ENCODE measurements at places on chromosomes 16 and 17.

DNA sequence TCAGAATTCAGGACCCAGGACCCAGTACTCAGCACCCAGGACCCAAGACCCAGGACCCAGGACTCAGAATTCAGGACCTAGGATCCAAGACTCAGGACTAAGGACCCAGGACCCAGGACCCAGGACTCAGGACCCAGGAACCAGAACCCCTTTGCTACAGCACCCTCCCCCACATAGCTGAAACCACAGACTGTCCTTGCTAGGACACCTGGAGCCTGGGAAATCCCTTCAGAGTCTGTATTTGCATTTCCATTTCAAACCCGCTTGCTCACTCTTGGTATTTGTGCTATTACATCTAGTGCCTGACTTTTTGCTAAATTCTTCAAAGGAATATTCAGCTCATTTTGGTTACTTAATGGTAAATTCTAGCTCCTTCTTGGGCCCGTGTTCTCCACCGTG, 275.8 kb upstream of the MAF start:
- DNase-seq: no peak

- no peak for DNase-seq
These were observed 37.2 kb downstream of the C16orf82 start for GRCh38 chr16:27103954-27104353.

DNA sequence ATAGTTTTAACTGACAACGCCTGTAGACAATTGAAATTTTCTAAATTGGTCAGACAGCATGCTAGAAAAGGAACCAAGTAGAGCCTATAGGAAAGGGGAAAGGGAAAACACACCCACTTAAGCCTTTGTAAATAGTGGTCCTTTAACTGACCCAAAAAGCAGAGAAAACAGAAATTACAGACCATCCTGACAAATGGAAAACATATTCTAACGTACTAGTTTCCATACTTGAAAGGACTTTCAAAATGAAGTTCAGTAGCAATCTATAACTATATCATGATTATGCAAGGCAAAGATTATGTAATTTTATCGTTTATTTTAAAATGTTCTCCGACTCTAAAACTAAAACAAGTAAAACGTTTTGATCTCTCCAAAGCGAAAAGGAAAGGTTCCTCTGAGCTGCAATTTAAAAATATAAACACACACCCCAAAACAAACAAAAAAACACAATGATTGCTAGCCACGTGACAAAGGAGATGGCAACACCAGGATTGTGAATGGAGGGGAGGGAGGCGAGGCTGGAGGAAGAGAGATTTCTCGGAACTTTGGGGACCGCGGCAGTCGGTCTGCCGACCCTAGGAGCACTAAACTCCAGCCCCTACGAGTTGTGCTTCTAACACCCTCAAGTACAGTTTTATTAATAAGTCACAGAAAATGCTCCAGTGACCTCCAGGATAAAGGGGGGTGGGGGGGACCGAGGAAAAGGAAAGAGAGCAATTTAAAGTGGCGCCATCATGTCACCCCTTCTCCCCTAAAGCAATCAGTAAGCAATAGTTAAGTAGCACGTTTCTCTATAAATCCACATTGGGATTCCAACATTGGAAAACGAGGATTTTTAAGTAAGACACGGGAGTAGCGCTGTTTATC, 1.7 kb downstream of the KANSL1 start:
- DNase-seq: peak; percentile 81

DNA sequence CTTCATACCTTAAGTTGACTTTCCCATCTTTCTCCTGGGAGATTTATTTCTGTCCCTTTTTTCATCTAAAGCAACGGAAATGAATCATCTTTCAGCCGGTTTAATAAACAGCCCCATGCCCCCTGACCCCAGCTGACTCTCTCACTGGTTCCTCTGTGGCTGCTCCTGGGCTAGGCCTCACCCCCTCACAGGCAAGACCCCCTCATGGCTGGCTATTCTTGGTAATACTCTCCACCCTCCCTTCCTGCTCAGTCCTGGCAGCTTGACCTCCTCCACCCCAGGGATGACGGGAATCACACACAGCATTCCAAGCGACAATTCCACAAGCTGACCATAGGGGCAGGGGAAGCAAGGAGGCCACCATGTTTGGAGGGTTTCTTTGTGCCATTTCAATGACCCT, 1.5 kb upstream of the ADAP2 start:
- peak; percentile 66 for DNase-seq

- DNase-seq: peak; percentile 53
These were observed 229.7 kb upstream of the RPL38 start for GRCh38 chr17:73973586-73974409.

GRCh38 chr17:43987131-43988021, 17.0 kb upstream of the NAGS start:
- DNase-seq: no peak
